ENCODE measurements at places on chromosomes 13 and 19.

DNA sequence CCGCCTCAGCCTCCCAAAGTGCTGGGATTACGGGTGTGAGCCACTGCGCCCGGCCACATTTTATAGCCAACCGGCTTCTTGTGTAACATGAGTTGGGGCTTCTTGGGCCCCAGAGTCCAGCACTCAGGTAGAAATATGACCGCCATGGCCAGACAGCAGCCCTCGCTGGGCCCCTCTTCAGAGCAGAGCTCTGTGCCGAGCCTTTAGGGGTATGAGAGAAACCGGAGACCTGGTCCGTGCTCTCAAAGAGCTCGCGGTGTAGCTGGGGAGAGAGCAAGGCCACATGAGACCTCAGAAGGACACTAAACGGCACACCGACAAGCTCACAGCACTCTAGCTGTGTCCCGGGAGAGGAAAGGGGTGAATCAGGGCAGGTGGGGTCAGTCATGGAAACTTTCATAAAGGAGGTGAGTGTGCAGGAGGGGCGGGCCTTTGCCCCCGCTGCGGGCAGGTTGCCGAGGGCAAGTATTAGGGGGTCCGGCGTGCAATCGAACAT lies 15.8 kb downstream of the ACTN4 start:
- DNase-seq: no peak

DNA sequence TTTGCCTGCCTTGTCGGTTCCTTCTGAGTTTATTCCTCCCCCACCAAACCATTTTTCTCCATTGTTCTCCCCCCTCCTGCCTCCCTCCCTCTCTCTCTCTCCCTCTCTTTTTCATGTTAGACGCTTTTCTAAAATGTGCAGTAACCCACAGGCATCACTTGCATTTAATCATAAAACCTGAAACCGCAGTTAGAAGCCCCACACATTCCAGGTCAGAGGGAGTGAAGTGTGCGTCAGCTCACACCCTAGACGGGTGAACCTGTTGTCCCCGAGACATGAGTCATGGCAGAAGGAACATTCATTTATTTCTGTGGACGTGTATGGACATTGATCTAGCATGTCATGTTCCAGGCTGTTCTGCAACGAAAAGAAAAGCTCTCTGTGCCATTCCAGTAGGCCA lies 19.9 kb downstream of the ONECUT3 start:
- DNase-seq: peak; percentile 24

DNA sequence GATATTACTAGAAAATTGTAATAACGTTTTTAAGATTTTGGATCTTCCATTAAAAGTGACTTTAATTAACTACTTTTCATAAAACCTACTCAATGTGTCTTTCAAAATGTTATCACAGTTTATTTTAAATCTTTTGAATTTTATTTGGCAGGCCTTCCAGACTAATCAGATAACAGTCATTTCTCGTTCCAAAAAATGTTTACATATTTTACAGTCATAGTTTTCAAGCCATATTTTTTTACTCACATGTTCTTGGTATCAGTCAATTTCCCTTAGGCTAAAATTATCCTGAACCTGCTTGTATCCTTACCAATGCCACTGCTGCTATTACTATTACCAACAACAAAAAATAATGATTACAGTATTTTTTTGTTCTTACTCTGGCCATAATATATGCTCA lies 1783.5 kb downstream of the SLITRK5 start:
- no peak for DNase-seq

DNA sequence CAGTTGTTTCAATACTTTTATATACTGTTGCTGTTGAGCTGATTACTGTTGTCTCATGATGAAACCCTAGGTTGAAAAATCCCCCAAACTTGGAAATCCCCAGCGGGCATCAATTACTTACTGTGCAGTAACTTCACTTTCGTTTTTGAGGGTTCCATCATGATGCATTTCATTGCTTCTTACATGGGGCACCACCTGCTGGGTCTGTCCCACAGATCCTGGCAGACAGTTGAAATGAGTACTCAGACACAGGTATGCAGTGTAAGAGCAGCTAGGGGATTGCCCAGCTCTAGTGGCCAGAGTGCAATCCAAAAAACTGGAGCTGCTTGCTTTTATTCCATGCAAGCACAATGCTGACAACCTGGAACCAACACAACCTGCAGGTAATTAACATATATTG lies 132.5 kb upstream of the ZNF91 start:
- no peak for DNase-seq

GRCh38 chr13:112641456-112642089 lies 48.3 kb upstream of the ATP11A start:
- DNase-seq: no peak

DNA sequence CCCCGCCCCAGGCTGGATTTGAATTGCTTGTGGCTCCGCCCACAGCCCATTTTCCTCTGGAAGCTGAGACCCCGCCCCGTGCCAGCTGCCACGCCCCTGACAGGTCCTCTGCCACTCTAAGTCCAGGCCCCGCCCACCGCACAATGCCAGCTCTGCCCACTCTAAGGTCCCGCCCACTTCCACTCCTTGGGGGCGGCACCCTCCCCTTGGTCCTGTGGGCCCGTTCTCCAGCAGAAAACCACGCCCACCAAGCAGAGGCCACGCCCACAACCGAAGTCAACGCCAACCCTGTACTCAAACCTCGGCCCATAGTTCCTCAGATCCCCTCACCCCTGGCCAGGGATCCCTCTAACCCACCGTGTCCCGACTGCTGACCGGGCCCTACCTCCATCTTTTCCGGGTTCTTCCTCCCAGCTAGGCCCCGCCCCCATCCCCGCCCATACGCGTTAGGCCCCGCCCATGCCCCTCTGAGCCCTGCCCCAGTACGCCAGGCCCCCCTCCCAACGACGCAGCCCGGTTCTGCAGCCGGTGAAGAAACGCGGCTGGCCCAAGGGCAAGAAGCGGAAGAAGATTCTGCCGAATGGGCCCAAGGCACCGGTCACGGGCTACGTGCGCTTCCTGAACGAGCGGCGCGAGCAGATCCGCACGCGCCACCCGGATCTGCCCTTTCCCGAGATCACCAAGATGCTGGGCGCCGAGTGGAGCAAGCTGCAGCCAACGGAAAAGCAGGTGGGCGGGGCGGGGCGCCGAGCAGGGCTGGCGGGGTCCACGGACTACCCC lies 1.3 kb downstream of the HMG20B start:
- DNase-seq: peak; percentile 92

DNA sequence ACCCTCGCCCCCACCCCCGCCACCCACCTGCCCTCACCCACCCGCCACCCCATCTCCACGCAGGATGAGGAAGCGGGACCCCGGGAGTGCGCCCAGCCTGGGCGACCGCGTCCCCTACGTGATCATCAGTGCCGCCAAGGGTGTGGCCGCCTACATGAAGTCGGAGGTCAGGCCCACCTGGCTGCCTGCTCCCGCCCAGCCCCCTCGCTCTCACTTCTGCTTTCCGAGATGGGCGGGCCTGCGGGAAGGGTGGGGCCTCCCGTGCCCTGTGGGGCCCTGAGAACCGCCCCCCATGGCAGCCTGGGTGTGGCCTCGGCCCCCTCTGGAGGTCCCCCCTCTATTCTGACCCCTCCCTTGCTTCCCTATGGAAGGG lies 3.1 kb upstream of the SPIB start:
- no peak for DNase-seq

- no peak for DNase-seq
Observed at GRCh38 chr13:27667946-27668345, 46.3 kb downstream of the POLR1D start.

GRCh38 chr19:3459089-3459881 lies 21.0 kb downstream of the SMIM24 start:
- peak; percentile 81 for DNase-seq

GRCh38 chr19:46786236-46787039 lies 2.0 kb downstream of the SLC1A5 start:
- DNase-seq: peak; percentile 88

- peak; percentile 78 for DNase-seq
Observed at GRCh38 chr19:28960986-28961705, 251.8 kb downstream of the UQCRFS1 start.

DNA sequence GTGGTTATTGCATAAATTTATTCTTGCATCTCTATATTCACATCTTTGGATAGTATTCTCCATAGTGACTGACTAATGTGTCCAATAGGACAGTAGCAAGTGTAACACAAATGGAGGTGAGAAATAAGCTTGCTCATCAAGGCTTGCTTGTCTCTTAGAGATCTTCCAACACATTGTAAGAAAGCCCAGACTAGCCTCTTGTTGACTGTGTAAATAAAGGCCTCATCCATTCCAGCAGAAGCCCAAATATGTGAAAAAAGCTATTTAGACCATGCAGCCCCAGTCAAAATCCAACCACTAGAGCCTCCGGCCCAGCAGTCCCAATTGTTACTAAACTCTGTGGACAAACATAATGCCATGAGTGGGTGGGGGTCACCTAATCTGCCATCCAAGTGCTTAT lies 2.7 kb upstream of the ZNF615 start:
- DNase-seq: no peak

- DNase-seq: no peak
Observed at GRCh38 chr13:18936104-18936503, 245.5 kb downstream of the TUBA3C start.

- no peak for DNase-seq
Observed at GRCh38 chr13:100339411-100339940, 249.1 kb downstream of the GGACT start.

DNA sequence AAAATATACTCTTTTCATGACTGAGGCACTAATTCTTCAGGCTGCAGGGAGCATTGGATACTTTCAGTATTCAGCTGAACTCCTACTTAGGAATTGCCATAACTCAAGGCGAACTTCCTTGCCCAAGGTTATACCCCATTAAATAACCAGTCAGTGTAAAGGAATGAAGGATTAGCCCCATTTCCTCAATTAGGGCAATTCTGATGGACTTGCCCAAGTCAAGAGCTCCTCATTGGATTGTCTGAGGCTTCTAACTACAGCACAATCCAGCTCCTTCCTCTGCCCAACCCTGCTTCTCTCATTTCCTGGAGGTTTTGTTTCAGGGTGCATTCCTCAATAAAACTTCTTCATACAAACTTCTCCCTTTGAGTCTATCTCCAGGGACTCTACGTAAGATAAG lies 329.2 kb downstream of the LIG4 start:
- no peak for DNase-seq

GRCh38 chr19:49555600-49556411 lies 24.6 kb downstream of the NOSIP start:
- peak; percentile 60 for DNase-seq

DNA sequence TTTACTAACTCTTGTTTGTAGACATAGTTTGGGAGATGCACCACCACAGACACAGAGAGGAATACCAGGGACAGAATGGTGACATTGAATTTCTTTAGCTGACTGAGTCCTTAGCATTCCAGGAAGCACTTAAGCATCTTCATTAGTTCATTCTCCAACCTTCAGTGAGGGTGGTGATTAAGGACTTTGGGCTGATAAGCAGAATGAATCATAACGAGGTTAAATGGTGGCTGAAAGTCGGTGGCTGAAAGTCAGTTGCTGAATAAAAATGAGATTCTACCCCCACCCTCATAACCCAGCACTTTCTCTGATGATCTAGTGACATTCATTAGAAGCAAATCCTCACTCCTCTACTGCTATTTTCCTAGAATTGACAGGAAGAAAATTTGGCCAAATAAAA lies 10.6 kb downstream of the PCDH8 start:
- no peak for DNase-seq

DNA sequence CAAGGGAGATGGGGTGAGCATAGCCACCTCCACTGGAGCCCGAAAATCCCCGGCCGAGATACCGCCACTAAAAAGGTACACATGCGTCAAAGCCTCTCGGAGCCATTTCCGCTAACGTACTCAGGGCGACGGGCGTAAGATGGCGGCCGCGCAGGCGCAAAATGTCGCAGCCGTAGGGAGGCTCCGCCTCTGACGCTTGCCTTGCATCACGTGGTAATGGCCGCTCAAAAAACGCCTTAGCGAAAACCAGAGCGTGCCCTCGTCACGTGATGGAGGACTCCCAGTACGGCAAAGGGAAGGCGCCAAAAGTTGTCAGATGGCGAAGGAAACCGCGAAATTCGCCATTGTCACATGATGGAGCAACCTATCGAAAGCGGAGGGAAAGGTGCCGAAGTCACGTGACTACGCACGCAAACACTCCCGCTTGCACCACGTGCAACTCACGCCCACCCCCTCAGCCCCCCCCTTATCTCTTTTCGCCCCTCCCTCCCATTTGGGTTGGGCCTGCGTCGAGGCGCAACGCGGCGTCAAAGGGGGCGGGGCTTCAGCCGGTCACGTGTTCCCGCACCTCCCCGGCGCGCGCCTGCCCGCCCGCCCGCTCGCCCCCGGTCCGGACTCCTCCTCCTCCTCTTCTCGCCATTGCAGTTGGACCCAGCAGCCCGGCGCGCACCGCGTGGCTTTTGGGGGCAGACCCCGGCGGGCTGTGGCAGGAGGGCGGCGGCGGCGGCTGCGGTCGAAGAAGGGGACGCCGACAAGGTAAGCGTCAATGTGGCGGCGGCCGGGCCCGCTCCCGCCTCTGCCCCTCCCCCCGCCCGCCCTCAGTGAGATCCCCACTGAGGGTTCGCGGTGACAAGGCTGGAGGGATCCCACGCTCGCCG lies at the start of gene ILF3:
ILF3 (plus strand) TSS at position 615 of the 878 bp plus-strand sequence. CDS start 16,260 bp downstream, outside the sequence.
- DNase-seq: peak; percentile 100

- DNase-seq: no peak
Observed at GRCh38 chr19:17450264-17451075, 2.0 kb upstream of the TMEM221 start.

GRCh38 chr19:52398081-52398441 lies 412 bp downstream of the ZNF528 start:
- DNase-seq: peak; percentile 10

GRCh38 chr19:2720777-2721569 lies at the start of gene DIRAS1:
Gene DIRAS1, minus strand, starts transcription at chr19:2721372. Its CDS starts 3,566 bp downstream, at chr19:2717806.
- DNase-seq: no peak

- no peak for DNase-seq
Observed at GRCh38 chr13:39586151-39586550, 16.8 kb downstream of the LHFPL6 start.

DNA sequence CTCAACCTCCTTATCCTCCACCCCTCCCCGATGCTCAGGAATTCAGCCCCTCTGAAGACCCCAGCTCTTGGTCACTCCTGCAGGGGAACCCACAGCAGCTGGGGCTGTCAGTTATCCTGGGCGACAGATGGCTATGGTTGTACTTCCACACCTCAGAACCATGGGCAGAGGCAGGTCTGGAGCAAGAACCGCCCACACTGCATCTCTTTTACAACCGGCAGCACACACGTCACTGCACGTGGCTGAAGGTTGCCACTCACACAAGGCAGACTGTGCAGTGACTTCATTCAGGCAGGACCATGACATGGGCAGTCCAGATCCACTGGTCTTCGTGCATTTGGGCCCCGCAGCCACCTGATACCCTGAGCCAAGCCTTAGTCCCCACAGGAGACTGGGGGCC lies 21.5 kb upstream of the SDHAF1 start:
- DNase-seq: no peak

- DNase-seq: no peak
Observed at GRCh38 chr13:104798486-104798885, 1732.3 kb upstream of the SLC10A2 start.

DNA sequence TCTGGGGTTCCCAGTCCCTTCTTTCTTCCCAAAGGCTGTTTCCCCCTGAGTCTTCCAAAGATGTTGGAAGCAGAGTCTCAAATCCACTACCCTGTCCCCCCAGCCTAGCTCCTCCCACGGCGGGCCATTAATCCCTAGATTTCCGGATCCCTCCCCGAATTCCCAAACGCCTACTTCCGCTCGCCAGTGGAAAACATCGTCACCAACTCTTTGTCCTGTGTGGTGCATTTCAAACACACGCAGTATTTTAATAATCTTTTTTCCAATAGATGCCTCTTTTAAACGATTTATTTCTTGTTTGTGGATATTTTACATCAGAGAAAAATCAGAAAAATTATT lies 610 bp downstream of the ZNF791 start:
- peak; percentile 71 for DNase-seq

Measured in fibroblast of skin of right quadriceps (primary cell).